ENCODE measurements at places on chromosomes 7 and 10.

DNA sequence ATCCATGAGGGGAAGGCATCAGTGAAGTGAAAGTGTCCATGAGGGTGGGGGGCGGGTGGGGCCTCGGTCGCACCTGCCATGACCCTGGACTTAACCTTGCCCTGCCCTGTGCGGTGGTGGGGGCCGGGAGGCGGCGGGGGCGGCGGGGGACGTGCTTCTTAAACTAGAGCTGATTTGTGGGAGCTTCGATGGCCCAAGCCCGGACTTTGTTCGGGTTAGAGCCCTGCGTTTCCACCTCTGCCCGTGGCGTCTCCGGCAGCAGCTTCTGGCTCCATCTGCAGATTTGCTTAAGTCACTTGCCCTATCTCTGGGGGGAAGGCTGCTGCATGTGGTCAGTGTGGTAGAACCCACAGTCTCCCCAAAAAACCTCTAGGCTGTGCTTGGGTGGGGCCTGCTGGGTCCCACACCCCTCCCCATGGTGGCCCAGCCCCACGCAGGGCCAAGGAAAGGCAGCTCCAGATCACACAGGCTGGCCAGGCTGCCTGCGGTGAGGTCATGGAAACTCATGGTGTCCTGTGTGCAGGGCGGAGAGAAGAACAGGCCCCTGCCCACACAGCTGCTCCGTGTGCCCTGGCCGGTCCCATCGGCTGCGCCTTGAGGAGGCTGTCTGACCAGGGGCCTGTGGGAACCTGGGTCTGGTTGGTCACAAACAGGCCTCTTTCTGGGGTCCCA, 93.2 kb downstream of the INPP5A start:
- DNase-seq = peak; percentile 81

- DNase-seq = peak; percentile 99
These were observed at the start of gene BBIP1 for GRCh38 chr10:110918643-110919348. TSS of gene BBIP1 (minus strand) at chr10:110919180. CDS start at chr10:110918157, 1,023 bp downstream.

DNA sequence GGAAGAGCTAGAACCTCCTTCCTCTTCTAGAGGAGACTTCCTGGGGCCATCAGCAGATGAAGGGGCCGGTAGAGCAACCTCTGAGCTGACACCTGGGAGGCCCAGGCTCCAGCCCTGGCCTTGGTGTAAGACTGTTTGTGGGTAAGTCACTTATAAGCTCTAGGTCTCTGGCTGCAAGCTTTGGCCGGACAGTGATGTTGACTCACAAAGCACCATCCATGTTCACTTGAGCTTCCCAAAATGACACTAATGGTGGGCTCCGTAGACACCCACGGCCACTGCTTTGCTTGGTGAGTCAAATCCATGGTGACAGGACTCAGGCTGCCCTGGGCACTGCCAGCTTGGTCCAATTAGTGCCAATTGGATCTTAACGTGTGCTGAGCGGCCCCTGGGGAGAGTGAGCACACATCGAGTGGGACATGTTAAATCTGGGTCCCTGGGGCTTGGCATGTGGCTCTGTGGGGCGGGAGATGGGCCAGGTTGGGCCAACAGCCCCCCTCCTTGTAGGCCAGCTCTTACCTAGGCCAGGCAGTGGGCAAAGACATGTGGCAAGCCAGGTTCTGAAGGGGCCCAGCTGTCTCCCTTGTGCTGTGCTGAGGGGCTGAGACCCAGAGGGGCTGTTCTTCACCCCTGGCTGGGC, 16.7 kb downstream of the NEURL1 start:
- no peak for DNase-seq

- no peak for DNase-seq
These were observed 1.0 kb downstream of the ATE1 start for GRCh38 chr10:121926671-121927317.

DNA sequence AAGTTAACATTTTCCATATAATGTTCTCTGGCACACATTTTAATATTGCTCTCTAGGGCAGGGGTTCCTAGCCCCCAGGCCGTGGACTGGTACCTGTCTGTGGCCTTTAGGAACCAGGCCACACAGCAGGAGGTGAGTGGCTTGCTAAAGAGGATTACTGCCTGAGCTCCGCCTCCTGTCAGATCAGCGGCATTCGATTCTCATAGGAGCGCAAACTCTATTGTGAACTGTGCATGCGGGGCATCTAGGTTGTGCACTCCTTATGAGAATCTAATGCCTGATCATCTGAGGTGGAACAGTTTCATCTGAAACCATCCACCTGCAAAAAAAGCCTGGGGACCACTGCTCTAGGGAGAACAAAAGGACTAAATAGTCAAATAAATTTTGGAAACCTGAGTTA, 65.7 kb downstream of the EXOC6 start:
- DNase-seq = no peak

- DNase-seq = no peak
These were observed 72.6 kb downstream of the C1GALT1 start for GRCh38 chr7:7254908-7255307.

GRCh38 chr10:58608351-58608750, 95.7 kb downstream of the BICC1 start:
- no peak for DNase-seq

DNA sequence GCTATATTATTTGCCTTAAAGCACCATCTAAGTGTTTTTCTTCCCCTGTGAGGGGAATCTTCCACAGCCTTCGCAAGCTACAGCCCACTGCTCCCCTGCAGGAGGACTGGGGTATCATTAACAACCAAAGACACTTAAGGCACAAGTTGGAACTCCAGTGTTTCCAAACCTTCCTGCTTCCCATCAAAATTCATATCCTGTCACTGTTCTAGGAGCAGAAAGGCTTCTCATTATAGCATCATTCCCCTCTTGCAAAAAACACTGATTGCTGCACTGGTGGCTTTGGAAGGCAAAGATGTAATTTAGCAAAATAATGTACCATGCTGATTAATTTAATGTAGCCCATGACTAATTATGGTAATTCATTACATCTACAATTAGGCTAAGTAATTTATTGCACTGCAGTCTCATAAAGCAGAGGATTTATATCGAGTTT, 207.2 kb downstream of the SKAP2 start:
- DNase-seq = no peak

GRCh38 chr10:48694371-48695030, 9.8 kb downstream of the WDFY4 start:
- no peak for DNase-seq

- no peak for DNase-seq
These were observed 524.5 kb downstream of the PARD3 start for GRCh38 chr10:34290412-34291081.

GRCh38 chr10:123038782-123039631, 30.2 kb downstream of the ACADSB start:
- no peak for DNase-seq

GRCh38 chr10:65719790-65720189, 1206.0 kb upstream of the LRRTM3 start:
- no peak for DNase-seq

DNA sequence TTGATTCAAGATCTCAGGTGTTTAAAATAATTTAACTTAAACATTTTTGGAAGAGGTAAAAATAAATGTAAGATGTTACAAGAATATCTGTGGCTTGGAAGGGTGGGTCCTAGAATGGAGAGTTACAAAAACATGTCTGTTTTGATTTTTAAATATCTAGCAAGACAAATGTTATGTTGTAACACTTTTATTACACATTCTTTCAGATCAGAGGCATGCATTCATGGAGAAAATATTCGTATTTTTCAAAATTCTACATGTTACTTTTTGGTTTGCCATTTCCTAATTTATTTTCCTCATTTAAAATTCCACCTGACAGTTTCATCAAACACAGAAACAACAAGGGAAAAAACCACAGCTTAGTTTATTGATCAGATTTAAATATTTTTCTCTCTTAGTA, 10.0 kb downstream of the WBP1L start:
- DNase-seq = no peak

DNA sequence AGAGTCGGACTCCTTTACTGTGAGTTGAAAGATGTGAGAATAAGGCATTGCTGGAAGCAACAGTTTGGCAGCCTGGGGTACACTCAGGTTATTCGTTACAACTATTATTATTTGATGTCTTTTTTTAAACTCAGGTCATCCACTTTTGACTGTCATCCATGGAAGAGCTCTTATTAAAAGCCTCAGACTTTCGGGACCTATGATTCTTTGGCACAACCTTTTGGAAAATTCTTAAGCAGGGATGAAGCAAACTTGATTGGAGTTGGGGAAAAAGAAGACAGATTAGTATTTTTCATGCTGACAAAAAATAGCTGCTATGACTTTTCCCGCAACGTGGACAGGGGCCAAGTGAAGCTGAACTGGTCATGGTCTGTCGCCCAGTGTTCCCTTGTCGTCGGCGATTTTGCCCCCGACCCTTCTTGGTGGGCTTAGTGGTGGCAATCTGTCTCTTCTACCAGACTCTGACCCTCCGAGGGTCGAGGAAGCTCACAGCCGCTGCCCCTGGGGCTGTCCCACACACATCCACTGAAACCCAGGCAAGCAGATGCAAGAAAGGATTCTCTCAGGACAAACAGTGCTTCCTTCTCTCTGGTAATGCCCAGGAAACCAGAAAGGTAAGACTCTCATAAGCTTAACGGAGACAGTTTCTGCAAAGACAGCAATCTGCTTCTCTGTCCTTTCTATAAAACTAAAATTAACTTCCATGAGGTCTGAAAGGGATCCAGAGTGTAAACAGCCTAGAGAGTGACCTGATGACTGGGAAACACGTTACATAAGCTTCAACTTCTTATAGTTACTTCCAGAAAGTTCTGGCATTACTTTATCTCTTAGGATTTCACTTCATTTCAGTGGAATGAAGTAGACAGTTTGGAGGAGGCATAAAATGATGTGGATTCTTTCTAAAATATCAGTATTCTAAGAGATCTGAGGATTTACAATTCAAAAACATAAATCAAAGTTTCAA, 1.0 kb downstream of the CPED1 start:
- no peak for DNase-seq

DNA sequence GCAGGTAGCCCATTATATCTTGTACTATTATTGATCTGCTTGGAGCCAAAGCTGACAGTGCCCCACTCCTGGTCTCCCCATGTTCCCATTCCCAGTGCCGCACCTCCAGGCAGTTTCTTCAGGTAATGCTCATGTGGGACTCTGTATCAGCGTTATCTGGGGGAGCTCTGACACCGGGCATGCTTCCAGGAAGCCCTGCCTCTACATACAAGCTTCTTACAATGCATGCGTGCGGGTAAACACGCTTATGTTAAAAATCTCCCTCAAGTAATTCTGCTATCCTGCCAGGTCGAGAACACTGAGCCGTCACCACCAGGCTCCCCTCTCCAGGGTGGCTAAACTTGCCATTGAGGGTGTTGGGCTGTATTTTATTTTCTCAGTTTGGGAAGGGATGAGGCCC, 61.6 kb upstream of the LBX1 start:
- no peak for DNase-seq

DNA sequence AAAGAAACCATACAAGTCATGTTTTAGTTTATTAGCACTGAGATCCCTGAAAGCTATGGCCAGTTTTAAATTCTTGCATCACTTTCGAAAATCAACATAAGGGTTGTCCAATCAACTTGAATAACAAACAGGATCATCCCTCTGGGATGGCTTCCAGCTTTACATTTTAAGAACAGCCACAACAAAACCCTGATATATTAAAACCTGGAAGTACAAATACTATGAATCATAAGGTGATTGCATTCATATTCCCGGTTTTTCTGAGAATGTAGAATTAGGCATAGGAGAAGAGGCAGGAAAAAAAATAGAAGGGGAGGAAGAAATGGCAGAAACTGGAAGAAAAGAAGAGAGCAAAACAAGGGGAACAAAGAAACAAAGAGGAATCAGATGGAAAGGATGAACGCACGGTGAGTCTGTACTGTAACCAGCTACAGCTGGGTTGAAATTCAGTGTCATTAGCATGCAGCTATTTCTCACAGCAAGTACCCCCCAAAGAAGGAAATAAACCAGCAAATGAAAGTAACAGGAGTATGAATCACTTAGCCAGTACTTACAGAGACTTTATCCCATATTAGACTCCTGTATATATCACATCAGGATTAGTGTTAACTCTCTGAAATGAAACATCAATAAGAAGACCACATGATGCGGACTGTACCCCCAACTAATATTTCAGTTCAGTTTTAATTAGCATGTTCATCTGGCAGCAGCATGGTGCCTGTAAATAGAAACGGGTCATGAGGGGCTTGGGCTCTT, 301.3 kb downstream of the RNLS start:
- no peak for DNase-seq

DNA sequence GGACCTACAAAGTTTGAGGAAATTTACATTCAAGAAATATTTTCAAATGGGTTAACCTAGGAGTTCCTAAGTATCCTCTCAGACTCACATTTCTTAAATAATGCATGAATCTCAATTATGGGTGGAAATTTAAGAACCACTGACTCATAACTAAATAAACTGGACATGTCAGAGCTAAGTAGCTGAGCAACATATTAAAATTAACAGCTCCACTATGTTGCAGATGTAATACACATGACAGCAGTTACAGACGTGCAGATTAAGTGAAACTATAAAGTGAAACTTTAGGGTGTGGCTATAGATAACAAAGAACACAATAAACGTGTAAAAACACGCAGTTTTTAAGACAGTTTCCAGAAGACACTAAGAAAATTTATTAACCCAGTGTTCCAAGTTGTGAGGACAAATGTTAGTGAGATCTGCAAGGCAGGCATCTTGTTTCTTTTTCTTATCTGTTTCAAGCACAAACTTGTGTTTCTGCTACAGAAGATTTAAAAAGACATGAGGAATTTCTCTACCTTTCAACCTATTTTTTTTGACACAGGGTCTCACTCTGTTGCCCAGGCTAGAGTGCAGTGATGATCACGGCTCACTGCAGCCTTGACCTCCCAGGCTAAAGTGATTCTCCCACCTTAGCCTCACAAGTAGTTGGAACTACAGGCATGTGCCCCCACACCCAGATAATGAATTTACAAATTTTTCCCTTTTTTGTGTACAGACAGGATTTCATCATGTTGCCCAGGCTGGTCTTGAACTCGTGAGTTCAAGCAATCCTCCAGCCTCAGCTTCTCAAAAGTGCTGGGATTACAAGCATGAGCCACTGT, 25.3 kb downstream of the DNMBP start:
- DNase-seq = no peak

GRCh38 chr7:8592167-8592566, 158.8 kb downstream of the NXPH1 start:
- no peak for DNase-seq

GRCh38 chr10:132397036-132397541, at the start of gene PWWP2B:
TSS of gene PWWP2B (plus strand) at chr10:132397200. CDS start at chr10:132397227, 27 bp downstream.
- DNase-seq = no peak
